ENCODE measurements at places on chromosomes 6 and 20.

DNA sequence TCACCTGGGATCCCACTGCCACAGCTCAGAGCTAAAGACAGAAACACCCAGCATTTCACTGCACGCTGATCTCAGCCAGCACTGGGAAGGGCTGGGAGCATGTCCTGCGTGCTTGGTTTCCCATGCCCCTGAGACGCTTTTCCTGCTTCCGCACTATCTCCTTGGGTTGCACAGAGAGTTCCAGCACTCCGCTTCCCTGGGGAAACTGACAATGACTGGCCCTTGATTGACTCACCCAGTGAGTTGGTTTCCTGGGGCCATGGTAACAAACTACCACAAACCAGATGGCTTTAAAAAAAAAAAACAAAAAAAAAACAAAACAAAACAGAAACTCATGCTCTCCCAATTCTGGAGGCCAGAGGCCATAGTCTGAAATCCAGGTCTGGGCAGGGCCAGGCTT, 14.8 kb upstream of the MAS1L start:
- no peak for DNase-seq

DNA sequence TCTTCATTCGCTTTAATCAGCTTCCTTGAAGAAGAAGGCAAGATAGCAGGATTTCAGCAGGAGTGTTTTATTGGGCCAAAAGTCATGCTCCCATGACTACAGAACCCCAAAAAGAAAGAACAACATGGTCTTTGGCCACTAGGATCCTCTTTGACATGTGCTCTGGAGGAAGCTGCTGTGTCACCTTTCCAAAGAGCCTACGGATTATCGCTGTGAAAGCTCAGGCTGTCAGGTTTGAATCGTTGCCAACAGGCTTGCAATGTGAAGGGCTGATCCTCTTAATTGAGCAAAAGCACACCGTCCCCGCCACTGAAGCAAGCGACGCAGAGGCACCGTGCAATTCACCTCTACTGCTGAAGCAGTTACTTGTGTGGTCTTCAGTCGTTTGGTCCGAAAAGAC, 29.0 kb downstream of the MYLIP start:
- no peak for DNase-seq

DNA sequence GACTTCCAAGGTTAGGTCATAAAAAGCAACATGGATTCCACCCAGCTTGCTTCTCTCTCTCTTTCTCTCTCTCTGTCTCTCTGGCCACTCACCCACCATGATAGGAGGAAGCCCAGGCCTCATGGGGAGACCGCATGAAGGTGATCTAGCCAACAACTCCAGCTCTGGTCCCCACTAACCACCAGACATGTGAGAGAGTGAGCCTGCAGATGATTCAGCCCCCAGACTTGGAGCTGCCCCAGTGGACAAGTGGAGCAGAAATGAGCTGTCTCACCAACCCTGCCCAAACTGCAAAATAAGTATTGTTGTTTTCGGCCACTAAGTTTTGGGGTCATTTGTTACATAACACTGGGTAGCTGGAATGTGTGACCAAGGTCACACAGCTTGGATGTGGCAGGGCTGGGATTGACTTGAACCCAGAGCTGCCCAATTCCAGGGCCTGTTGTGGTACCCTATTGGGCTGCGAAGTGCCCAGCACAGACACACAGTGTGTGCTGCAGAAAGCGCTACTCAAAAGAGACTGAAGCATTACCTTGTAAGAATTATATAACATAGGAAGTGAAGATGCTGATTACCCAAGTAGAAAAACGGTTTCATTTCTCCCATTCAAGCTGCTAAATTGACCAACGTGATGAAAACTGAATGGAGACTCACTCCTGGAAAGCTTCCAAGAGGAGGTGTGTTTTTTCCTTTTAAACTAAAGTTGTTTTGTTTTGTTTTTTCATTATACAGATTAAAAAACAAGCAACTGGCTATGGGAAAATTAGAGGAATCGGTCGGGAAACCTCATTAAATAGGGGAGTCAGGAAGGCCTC, 9.1 kb upstream of the TLDC2 start:
- DNase-seq = no peak

- no peak for DNase-seq
These were observed 66.8 kb upstream of the THEMIS start for GRCh38 chr6:127967708-127968107.

- DNase-seq = peak; percentile 60
These were observed 1.0 kb downstream of the CALHM6 start for GRCh38 chr6:116461932-116462885.

- no peak for DNase-seq
These were observed 39.1 kb upstream of the E2F3 start for GRCh38 chr6:20362623-20363022.

GRCh38 chr6:32146287-32146686, 5.5 kb downstream of the PRRT1 start:
- DNase-seq = no peak

DNA sequence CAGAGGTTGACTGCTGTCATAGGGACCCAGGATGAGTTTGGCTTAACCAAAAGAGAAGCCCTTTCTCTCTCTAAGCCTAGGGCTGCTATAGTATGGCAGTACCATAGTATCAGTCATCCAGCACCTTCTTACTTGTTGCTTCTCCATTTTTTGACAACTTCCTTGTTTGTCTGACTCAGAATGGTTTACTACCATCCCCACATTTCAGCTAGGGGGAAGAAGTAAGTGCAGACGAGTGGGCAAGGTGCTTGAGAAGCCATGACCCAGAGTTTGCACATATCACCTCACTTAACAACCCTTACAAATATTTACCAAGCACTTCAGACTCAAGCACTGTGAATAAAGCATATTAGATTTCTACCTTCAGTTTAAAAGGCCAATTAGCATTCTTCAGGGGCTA, 289.9 kb upstream of the TSHZ2 start:
- DNase-seq = no peak

DNA sequence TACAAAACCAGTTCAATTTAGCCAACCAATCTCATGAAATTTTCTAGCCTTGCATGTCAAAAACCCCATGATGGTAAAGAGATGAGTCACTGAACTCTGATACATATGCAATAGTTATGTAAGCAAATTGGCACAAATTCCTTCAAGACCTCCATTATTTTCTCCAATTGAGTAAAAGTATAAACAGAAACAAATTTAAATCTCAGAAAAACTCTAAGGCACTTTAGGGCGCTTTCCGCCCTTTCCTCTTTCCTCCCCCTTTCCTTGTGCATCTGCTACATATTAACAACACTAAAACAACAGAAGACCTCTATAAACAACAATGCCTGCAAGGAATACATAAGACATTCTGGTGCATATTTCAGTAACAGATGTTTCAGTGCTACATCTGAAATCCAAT, 48.5 kb downstream of the KIF13A start:
- DNase-seq = no peak

DNA sequence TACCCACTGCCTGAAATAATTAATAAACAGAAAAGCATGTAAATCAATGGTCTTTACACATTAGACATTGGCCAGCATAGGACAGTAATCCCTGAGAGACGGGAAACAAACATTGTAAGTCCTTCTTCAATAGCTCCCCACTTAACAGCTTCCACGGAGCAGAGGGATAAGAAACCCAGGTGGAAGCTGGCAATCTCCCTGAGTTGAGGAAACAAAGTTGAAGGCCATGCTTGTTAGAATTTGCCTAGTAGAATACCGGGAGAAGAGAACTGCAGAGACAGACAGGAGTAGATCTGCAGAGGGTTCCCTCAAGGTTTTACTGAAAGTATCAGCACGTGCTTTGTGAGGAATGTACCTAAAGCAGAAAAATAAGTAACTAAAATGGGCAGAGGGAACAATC, 33.9 kb downstream of the REV3L start:
- no peak for DNase-seq

GRCh38 chr6:139468178-139468819, 93.9 kb upstream of the CITED2 start:
- no peak for DNase-seq

- no peak for DNase-seq
These were observed 9.6 kb upstream of the CST3 start for GRCh38 chr20:23647346-23647745.

DNA sequence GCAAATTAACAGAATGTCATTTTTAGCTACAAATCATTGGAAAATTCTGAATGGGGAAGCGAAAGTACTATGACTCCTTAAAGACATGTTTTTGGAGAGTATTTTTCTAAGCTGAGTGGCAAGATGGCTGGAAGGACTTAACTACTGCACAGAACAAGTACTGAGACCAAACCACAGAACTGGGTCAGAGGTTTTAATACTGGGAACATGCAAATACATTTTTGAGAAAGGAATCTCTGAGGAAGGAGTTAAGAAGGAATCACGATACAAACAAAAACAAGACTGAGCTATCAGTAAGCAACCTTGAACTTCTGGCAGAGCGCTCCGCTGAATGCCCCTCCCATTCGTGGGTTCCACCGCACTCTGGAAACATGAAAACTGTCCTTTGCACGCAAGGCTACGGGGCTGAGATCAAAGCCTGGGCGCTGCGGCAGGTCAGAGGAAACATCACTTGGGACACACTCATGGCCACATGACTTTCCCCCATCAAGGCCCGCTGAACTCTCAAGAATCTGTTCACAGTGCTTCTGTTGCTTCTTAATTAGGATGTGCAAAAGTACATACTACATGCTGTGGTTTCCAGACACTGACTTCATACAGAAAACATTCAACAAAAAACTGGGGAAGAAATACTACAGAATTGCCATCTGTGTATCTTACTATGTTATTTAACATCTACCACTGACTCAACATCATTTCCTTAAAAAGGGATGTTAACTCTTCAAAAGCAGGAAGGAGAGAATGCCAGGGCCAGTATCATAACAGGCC, 27.8 kb downstream of the SLC23A2 start:
- DNase-seq = peak; percentile 53

DNA sequence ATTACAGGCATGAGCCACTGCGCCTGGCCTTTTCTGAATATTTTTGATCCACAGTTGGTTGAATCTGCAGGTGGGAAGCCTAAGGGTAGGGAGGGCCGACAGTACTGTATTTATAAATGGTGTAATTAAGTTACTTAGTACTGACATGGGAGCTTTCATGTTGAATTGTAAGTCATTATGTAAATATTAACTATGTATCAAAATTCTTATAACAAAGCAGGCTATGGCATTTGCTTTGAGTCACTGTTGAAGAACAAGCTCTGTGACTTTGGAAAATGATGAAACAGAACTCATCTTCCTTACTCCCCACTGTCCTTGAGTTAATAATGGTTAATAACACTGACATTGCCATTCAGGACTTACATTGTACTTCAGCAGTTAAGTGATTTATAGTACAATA, 63.0 kb upstream of the TXNDC5 start:
- no peak for DNase-seq

DNA sequence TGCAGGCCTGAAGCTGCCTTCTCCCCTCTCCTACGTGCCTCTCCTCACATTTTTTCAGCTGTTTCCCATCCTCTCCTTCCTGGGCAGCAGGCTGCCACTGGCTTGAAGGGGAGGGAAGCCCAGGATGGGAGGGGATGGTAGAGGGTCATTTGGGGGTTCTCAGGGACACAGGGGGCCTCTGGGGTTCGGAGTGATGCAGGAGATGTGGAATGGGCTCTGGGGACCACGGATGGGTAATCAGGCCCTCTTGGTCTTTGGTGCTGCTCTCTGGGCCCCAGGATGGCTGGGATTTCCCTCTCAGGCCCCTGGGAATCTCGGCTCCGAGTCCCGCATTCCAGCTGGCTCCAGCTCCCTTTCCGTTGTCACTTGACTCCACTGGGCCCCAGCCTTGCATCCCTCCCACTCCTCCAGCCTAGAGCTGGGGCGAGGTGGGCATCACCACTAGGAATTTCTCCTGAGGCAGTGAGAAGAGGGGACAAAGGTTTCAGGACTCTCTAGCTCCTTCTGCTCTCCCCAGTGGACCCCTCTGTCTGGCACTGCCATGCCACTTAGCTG, 2.0 kb upstream of the DDR1 start:
- DNase-seq = peak; percentile 25

DNA sequence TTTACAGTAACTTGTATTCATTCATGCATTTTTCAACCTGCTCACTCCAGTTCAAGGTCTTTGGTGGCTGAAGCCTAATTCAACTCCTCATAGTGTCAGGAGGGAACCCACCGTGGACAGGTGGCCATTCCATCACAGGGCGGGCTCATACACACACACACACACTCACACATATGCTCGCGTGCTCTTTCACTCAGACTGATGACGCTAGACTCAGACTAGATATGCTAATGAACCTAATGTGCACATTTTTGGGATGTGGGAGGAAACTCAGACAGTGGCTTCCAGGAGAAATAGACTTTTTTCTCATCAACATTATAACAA, 56.7 kb downstream of the TRIM27 start:
- DNase-seq = no peak

Data from activated CD4-positive, CD25-positive, alpha-beta regulatory T cell treated with anti-CD3 and anti-CD28 coated beads, Interleukin-2, amount 50 U/mL, for 72 hours (primary cell).